T follicular helper cell (primary cell): ENCODE measurements at places on chromosomes 2 and 18.

GRCh38 chr2:231655894-231656293 is 52.4 kb upstream of the PTMA start:
- DNase-seq = no peak

- no peak for DNase-seq
Measured at GRCh38 chr2:205535001-205535400, 147.3 kb upstream of the NRP2 start.

DNA sequence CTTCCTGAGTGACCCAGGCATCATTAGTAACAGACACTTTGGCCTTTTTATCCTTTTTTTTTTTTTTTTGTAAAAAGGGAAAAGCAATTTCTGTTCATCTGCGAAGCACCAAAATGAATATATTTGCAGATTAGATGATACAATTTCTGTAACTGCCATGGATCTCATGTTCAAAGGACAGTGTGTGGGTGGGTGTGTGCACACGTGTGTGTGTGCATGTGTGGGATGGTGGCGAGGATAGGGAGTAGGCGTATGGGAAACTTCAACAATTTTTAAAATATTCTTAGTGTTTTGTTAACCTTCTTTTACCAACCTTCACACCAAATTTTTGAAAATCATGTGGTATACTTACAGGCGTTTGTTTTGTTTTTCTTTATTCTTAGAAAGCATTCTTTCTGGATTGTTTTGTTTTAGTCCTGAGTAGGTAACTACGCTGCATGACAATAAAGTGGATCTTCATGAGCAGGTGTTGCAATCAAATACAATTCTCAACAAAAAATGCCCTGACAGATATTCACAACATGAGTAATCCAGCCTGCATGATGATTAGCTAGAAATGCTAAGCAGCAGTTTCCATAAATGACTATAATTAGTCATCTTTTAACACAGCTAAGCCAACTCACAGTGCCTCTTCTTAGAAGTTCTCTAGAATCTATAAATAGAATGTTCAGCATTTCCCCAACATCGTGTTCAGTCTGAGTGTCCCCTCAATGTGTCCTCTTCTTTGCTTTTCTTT is 53.5 kb upstream of the RMDN2 start:
- DNase-seq = no peak

GRCh38 chr2:207801259-207801658 is 31.6 kb upstream of the FZD5 start:
- DNase-seq = no peak

DNA sequence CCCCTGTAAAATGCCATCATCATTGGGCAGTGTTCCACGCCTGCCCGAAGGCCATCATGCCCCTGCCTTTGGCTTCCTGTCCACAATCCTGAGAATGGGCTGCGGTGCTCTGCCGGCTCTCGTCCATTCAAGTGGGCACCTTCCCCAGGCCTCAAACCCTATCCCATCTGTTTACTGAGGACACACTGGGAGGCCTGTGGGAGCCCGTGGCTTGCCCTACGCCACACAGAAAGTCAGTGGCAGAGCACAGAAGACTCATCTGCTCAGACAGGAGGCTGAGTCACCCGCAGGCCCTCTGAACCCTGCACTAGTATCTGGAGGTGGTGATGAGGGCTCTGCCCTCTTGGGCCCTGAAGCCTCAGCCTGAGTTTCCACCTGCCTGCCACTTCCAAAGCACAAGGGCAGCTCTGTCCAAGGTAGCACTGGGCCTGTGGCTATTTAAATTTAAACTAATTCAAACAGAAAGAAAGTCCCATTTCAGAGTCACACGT is 19.1 kb upstream of the ANKRD53 start:
- DNase-seq = no peak

GRCh38 chr2:7665880-7666279 is 748.7 kb downstream of the RNF144A start:
- no peak for DNase-seq

DNA sequence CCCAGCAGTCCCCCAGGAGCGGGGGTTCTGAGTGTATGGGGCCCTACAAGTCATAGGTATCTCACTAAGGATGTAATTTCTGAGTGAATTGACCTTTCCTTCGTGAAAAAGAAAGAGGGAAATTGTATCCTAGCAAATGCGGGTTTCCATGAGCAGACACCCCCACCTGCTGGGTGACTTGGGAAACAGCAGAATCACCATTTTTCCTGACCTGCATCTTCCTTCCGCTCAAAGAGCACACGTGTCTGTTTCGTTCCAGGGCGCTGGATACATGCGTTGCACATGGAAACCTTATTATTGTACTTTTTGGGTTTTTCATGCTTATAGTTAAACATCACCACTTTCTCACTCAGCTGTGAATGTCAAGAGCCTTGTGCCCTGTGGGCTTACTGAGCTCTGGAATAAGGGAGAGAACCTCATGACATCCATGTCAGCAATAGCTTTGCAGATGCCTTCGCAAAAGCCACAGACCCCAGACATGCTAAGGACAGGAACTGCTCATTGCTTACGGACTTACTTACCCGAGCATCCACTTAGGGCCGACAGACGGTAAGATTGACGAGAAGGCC is 132.8 kb downstream of the TPO start:
- DNase-seq = no peak
